ENCODE measurements at places on chromosomes 13 and 19.

DNA sequence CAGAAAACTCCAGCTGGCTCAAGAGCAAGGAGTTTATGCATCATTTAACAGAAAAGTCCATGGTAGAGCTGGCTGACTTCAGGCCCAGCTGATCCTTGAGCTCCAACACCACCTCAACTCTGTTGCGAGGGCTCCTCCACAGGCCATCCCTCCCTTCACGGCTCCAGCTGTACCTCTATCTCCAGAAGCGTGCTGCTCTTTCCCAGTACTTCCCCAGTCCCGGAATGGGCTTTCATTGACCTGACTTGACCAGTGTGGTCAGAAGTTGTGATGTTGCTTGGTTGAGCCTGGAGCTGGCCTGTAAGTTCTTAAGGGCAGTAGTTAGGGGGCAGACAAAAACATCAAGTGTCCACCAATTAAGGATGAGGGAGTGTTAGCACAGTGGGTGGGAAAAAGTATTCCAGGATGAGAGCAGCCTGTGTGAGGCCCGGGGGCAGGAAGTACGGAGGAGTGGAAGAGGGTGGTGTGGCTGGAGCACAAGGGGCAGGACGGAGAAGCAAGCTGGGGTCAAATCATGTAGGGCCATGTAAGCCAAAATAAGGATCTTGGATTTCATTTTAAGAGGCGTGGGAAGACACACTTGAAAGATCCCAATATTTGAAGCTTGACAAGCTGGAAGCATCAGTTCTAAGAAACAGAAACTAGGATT, 24.0 kb downstream of the SKA3 start:
- no peak for DNase-seq

GRCh38 chr19:13783565-13784500, 9.6 kb downstream of the C19orf53 start:
- no peak for DNase-seq

- DNase-seq: no peak
Observed at GRCh38 chr19:1584500-1585242, 8.0 kb downstream of the MBD3 start.

DNA sequence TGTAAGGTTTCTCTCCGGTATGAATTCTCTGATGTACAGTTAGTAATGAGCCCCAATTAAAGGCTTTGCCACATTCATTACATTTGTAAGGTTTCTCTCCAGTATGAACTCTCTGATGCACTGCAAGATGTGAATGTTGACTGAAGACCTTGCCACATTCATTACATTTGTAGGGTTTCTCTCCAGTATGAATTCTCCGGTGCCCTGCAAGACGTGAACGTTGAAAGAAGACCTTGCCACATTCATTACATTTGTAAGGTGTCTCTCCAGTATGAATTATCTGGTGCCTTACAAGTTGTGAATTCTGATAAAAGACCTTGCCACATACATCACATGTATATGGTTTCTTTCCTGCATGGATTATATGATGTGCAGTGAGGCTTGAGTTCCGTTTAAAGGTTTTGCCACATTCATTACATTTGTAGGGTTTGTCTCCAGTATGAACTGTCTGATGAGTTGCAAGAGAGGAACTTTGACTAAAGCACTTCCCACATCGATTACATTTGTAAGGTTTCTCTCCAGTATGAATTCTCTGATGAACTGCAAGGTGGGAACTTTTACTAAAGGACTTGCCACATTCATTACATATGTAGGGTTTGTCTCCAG, 17.7 kb upstream of the ZNF432 start:
- DNase-seq: no peak

DNA sequence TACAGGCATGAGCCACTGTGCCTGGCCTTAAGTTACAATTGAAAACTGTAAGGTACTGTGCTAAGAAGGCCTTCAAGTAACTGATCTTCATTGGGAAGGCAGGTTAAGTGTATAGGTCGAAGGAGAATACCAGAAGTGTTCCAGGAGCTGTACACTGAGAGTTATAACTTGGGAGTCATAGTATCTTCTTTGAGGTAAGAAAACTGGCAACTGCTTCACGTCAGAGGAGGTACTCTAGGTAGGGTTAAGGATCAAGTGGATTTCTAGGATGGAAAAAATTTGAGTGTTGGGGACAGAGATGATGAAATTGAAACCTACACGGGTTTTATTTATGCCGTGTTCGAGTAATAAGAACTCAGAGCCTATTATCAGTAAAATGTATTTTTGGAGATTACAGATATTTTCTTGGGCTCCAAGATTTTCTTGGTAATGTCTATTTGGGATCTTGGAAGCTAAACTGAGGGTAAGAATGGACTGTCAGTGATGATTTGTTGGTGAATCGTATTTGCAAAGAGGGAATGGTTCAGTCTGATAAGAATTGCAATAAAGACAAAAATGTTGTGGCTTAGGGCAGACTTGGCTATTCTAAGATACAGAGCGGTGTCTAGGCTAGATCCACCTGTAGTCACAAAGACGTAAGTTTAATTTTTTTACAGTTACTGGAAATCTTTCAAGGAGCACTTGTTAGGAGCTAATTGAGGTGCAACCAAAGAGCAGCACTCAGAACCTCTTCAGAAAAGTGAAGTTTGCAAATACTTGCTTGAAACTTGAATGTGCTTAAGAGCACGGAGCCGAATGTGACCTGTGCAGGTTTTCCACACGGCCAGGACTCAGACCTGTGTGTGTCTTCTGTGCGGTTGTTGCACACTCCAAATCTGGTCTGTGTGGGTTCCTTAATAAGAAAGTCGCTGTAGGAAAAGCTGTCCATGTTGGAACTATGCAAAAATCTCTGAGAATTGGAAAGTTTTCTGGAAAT, 102.5 kb downstream of the URI1 start:
- DNase-seq: no peak

DNA sequence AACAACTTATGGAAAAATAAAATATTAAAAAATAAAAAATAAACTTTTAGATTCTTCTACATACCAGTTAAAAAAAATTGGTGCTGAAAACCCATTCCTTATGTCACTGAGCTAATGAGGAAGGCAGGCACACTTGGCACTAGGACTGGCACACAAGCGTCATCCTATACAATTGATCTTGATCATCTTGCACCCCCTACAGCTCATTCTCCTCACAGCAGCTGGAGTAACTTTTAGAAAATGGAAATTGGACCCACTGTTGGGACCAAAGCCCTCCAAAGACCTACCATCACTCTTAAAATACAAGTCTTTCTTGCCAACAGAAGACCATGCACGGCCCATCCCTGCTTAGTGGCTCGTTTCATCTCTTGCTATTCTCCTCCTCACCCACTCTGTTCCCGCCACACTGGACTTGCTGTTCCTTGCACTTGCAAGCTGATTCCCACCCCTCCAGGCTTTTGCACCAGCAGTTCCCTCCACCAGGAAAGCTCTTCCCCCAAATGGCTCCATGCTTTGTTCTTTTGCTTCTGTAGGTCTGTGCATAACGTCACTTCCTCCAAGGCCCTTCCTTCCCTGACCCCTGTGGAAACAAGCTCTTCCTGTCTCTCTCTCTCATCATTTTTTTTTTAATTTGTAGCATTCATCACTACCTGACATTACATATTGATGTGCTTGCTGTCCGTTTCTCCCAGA, 11.6 kb downstream of the CTU1 start:
- no peak for DNase-seq

GRCh38 chr19:38273499-38273898, 9.1 kb downstream of the SPINT2 start:
- no peak for DNase-seq

GRCh38 chr13:21219036-21219381, 42.6 kb downstream of the MRPL57 start:
- no peak for DNase-seq

DNA sequence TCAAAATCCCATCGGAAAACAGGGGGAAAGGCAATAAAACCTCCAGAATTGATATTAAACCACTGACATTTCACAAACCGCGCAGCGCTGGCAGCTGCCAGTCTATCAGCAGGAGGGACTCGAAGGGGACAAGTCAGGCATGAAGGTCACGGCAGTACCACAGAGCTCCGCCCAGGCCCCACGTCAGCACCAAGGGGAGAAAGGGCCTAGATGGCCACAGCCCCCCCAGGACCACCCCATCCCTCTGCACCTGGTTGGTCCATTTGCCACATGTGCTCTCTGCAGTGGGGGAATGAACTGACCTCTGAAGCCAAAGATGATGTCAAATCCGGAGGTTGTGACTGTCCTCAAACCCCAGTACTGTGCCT, 9.5 kb upstream of the VSTM2B start:
- no peak for DNase-seq

DNA sequence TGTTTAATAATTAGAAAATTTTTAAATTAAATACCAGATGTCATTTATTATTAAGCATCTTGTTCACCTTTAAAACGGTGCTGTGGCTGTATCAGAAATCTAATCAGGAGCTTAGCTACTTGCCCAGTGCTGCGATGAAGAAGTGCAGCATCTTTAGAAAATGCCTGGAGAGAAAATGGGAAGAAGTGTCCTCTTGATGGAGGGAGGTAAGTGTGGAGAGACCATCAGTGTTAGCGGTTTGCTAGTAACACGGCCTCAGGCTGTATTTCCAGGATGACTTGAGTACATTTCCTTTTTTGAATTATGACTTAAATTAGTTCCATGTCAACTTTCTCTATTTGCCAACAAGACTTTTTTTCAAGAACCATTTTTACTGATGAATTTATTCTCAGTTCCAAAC, 74.1 kb downstream of the SHISA2 start:
- DNase-seq: no peak

GRCh38 chr19:14366529-14366928, 14.7 kb upstream of the ADGRE5 start:
- peak; percentile 77 for DNase-seq

GRCh38 chr13:24167666-24168391, 7.3 kb downstream of the SPATA13 start:
- no peak for DNase-seq
